ENCODE measurements at places on chromosomes 7 and 10. TPM values are rescaled to one million over a fixed set of nuclear protein-coding genes. Genes with fewer than 3 reads are reported as not detected.

DNA sequence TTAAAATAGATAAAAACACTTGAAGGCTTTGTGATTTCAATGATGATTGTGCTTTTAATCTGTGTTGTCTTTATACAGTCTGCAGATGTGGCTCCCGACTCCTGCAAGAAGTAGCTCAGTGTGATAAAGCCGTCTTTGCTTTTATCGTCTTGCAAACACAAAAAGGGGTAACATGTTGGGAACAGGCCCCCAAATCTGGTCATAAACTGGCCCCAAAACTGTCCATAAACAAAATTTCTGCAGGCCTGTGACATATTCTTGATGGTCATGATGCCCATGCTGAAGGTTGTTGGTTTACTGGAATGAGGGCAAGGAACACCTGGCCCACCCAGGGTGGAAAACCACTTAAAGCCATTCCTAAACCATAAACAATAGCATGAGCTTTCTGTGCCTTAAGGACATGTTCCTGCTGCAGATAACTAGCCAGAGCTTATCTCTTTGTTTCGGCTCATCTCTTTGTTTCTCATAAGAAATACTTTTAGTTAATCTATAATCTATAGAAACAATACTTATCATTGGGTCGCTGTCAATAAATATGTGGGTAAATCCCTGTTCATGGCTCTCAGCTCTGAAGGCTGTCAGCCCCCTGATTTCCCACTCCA is 14.8 kb upstream of the ZNF485 start:
- H3K27me3 ChIP-seq: no peaks in the 10 kb centered on the region
- no peak for DNase-seq
- no peak overlapping the region for H3K27ac ChIP-seq
- H3K4me1 ChIP-seq: peaks cover 14% of the 10 kb centered on the region

The SYCE1 gene
- total RNA-seq: 0.32 TPM

The MDH2 gene
- total RNA-seq: 76.1 TPM

The CPA4 gene
- not detected for total RNA-seq

- H3K27me3 ChIP-seq: no peaks in the 10 kb centered on the region
- DNase-seq: no peak
- no peaks in the 10 kb centered on the region for H3K36me3 ChIP-seq
- H3K4me3 ChIP-seq: no peak overlapping the region
- H3K27ac ChIP-seq: no peak overlapping the region
Observed at GRCh38 chr7:27944643-27945042, 204.7 kb downstream of the TAX1BP1 start.

The ARHGAP22 gene
- 0.55 TPM for total RNA-seq

DNA sequence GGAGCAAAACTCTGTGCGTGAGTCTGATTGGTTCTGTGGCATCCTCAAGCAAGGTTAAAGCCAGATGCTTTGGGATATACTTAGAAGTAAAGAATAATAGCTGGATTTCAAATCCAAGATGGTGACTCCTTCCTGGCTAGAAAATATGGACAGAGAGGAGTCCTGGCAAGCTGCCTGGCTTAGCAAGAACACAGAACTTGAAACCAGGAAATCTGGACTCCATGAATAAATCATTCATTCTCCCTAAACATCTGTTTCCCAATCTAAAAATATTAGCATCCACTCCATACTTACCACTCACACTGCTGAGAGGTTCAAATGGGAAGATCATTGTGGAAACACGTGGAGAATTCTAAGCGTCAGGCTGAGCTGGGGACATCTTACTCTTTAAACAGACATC is 1074.1 kb upstream of the AUTS2 start:
- H3K36me3 ChIP-seq: no peaks in the 10 kb centered on the region
- no peak for DNase-seq
- no peak overlapping the region for H3K27ac ChIP-seq
- H3K4me1 ChIP-seq: no peaks in the 10 kb centered on the region

DNA sequence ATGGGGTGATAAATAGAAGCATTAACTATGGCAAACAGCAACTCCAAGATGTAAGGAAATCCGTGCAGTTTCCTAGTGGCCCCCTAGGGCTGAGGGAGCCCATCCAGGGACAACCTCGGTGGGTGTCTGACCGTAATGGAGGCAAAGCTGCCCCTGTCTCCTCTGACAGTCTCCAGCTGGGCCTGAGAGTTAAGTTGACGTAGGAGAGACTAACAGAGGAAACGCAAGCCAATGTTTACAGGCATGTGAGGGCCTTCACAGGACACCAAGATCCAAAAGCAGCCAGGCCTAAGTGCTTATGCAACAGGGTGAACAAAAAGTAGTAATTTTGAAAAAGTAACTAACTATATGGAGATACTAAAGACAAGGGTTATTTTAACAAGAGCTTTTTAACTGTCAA is 330.0 kb upstream of the C7orf33 start:
- H3K4me1 ChIP-seq: no peaks in the 10 kb centered on the region
- H3K27me3 ChIP-seq: peaks cover 21% of the 10 kb centered on the region
- no peaks in the 10 kb centered on the region for H3K36me3 ChIP-seq
- no peak for DNase-seq
- H3K4me3 ChIP-seq: no peak overlapping the region

DNA sequence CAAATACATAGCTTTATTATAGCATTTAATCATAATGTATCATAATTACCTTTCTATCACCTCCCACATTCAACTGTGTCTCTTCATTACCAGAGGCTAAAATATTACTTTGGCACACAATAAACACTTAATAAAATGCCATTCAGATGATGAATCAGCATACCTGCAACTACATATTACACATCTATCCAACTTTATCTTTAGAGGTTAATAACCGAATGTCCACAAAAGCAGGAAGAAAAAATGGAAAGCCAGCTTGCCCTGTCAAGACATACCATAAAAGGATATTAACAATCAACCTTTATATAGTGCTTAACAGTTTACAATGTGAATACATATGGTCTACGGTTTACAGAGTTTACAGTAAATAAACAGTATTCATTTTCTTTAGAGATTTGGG is 12.7 kb downstream of the CACUL1 start:
- no peaks in the 10 kb centered on the region for H3K4me1 ChIP-seq
- no peaks in the 10 kb centered on the region for H3K36me3 ChIP-seq
- no peaks in the 10 kb centered on the region for H3K27me3 ChIP-seq
- no peak overlapping the region for H3K4me3 ChIP-seq

DNA sequence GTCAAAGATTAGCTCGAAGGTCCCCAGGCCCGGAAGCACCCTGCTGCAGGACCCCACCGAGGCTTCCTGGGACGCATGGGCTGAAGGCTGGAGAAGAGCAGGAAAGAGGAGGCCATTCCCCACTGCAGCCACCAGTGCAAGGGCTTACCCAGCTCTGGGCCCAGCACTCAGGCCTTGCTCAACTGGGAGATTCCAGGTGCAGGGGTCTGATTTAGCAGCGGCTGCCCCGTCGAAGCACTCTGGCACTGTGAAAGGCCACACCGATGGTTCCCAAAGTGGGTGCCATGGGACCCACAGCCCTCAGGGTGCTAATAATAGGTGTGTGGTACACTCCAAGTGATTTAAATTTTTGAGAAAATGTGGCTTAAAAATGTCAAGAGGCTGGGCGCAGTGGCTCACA is 130.9 kb downstream of the OAT start:
- H3K36me3 ChIP-seq: no peaks in the 10 kb centered on the region
- no peak overlapping the region for H3K4me3 ChIP-seq
- H3K4me1 ChIP-seq: no peaks in the 10 kb centered on the region
- no peak overlapping the region for H3K27ac ChIP-seq
- peaks cover 4% of the 10 kb centered on the region for H3K27me3 ChIP-seq
